Left renal cortex interstitium (tissue), 4 donors: ENCODE measurements at places on chromosomes 4 and X.

DNA sequence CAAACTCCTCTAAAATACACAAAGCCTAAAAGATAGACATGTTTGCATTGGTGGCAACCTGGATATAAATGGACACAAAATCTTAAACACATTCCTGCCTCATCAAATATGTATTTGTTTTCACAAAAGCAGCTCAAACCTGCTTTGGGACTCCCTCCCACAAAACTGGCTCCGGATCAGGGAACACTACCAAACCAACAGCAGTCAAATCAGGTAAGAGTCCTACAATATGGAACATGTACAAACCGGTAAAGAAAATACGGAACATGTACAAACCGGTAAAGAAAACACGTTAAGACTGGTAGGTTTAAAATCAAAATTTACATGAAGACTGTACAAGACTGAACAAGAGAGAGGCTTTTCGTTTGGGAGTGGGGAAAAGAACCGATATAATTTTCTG, 4.3 kb downstream of the AMTN start:
- no peak for DNase-seq

GRCh38 chrX:1883772-1884171, 268.9 kb downstream of the ASMT start:
- no peak for DNase-seq

DNA sequence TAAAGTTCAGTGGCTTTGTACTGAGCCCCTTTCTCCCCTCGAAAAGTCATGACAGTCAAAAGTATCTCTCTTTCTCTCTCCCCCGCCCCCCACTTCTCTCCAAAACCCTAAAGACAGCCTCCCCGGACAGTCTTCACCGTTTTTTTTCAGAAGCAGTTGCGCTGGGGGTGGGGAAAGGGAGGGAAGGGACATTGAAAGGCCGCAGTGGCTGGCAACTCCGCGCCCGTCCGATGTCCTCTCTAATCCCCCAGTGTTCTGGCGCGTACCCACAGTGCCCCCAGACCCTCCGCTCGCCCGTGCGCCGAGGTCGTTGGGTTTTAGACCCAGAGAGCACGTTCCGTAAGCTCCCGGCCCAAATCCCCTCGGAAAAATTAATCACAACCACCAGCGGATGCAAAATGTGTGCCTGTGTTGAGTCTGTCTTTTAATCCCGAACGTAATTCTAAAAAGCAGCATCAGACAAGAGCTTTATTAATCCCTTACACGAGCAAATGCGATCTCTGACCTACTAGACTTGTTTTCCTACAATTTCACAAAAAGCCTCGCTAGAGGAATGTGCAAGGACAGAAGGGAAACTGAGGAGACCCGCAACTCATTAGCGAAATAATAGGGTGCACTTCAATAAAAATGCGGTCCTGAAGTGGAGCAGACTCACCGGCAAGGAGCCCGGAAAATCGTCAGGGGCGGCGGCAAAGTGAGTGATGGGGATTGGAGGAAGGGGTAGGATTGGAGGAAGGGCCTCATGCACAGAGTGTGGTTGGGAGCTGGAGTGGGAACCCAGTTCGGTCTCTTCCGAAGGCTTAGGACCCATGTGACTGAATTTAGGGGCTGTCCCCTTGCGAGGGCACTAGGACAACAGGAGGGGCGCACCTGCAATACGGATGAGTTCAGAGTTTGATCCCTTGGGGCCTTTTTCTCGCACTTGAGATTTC, 12.2 kb upstream of the PRDM8 start:
- DNase-seq: no peak

GRCh38 chr4:163201358-163201757, 34.7 kb upstream of the NAF1 start:
- no peak for DNase-seq

GRCh38 chr4:7960790-7961655, 21.4 kb upstream of the AFAP1 start:
- no peak for DNase-seq

DNA sequence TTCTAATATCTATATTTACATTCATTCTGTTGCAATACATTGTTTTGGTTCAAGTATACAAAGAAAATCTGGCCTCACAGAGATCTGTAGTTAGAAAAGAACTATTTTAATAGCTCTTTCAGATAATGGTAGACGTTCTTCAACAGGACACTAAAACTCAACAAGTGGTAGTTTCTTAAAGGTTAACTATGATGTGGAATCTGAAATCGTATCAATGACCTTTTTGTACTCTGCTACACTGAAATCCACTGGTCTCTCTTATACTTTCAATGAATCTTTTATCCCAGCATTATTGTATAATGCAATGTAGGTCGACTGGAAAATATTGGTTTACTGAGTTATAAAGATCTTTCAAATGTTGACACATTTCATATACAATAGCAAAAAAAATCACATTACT, 12.7 kb downstream of the TMEM185A start:
- DNase-seq: no peak

GRCh38 chr4:102342404-102343074, 2.7 kb downstream of the SLC39A8 start:
- DNase-seq: no peak

DNA sequence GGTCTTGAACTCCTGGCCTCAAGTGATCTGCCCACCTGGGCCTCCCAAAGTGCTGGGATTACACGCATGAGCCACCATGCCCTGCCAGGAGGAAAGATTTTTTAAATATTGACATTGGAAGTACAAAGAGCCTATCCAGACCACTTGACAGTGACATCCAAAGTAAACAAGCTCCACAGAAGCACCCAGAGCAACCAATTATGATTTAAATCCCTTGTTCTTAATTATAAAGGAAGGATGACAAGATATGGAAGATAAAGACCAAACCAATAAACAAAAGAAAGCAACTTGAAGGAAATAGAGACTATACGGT, 27.7 kb upstream of the RPL34 start:
- DNase-seq: no peak

DNA sequence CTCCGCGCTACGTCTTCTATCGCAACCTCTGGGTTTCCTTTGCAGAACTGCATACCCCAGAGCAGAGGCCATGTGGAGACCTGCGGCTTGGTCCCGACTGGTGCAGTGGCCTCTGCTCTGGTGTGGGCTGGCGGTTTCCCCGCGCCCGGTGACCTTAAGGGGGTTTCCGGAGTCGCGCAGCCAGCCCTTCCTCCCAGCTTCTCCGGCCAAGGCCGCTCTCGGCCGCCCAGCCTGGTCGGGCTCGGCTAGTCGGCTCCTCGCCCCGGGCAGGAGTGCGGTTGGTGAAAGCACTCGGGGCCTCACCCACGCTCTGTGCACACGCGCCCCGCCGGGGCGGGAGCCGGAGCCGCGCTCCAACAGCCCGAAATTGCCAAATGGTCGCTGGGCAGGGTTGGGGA, 84.9 kb downstream of the BCOR start:
- no peak for DNase-seq

GRCh38 chr4:60721685-60722084, 478.4 kb upstream of the ADGRL3 start:
- DNase-seq: no peak

DNA sequence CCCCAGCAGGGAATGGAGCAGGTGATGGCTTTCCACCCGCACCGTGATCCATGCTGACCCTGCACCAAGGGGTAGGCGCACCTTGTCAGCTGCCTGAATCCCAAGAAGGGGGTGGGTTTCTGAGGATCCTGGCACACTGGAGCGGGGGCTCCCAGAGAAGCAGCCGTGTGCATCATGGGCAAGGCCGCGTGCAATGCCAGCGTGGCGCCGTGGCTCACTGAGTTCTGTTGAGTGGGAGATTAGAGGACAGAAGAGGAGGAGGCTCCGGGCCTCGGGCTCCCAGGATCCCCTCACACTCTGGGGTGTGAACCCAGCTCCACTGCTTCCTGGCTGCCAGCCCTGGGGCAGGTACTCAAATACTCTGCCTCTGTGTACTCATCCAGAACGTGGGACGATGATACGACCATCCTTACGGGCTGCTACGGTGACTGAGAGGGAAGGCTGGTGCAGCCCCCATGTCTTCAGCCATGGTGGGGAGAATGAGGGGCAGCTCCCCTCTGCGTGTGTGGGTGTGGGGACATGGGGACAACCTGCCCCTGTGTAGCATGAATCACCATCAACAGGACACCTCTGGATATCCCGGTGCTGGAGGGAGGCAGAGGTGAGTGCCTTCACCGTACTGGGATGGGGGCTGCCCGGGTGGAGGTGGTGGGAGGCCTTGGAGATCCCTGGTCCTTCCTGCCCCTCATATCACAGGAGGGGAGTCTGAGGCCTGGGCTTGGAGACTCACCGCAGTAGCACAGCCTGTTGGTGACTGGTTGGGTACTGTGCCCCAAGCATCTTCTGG, 52.6 kb downstream of the CPZ start:
- DNase-seq: no peak
